ENCODE measurements at places on chromosomes 1 and 21.

DNA sequence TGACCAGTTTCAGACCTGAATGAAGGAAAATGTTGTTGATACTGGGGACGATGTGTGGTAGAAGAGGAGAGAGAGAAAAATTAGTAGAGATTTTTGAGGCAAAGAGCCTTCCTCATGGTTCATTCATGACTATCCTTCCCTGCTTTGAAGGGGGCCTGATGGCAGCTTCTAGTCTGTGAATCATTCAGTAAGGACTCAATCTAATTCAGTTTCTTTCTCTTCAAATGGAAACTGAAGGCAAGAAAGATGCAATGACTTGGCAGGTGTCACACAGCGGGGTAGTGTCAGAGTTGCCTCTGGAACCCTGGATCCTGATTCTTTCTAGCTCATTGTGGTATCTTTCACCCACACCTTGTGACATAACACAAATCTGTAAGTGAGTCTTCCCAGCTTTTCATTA, 14.9 kb upstream of the CD5L start:
- DNase-seq: no peak

- no peak for DNase-seq
Observed at GRCh38 chr1:18108299-18109057, 880 bp downstream of the IGSF21 start.

GRCh38 chr21:41321211-41321907, 4.8 kb downstream of the FAM3B start:
- DNase-seq: no peak

DNA sequence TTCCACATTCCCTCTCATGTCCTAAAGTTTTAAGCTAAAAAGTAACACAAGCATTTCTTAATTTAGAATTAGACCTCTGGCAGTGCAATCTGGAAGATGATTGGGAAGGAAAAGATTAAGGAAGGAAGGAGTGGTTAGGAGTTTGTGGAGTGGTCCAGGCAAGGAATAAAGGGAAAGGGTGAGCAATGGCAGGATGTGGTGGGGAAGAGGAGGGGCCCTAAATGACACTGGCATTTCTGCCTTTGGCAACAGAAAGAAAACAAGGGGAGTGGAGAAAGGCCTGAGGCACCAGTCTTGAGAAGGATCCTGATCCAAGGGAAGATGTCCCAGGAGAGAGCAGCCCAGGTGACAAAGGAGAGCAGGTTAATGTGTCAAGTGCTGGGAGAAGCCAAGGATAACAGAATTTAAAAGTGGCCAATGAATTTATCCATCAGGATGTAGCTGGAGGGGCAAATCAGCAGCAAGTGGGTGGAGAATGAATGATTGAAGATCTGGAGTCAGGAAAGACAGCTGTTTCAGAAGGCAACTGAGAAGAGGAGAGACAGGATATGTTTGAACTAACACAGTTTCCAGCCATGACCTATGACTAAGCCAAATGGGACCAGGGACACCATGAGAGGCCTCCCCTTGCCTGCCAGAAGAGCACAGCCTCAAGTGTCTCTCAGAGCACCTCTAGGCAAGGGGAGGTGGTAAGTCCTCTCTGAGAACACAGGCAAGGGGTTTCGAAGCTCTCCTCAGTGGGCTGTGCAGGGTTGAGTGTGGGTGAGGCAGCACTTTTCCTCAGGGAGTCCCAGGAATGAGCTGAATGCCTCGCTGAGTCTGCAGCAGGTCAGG, 20.9 kb upstream of the LY9 start:
- no peak for DNase-seq

DNA sequence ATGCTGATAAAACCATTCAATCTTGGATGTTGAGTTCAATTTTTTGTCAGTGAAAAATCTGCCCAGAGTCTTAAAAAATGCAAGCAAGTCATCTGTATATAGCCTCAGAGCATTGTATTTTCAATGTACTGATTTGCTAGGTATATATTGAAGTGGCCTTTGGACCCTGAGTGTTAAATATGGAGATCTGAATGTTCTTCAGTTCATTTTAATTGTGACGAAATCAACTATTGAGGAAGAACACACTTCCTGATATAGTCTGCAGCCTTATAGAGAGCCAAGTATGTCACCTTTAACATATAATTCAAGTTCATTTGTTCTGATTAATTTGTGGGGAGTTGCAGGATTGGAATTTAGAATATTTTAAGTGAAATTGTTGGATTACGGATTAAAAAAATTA, 128.1 kb downstream of the ST6GALNAC3 start:
- DNase-seq: no peak

DNA sequence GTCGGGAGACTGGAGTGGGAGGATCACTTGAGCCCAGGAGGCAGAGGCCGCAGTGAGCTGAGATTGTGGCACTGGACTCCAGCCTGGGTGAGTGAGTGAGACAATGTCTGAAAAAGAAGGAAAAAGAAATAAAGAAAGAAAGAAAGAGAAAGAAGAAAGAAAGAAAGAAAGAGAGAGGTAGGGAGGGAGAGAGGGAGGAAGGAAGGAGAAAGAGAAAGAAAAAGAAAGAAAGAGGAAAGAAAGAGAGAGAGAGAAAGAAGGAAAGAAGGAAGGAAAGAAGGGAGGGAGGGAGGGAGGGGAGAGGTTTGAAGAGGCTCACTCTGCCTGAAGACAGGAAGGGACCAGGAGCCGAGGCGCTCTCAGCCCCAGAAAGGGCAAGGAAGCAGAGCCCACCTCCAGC, 4.8 kb upstream of the TCP10L start:
- DNase-seq: no peak

DNA sequence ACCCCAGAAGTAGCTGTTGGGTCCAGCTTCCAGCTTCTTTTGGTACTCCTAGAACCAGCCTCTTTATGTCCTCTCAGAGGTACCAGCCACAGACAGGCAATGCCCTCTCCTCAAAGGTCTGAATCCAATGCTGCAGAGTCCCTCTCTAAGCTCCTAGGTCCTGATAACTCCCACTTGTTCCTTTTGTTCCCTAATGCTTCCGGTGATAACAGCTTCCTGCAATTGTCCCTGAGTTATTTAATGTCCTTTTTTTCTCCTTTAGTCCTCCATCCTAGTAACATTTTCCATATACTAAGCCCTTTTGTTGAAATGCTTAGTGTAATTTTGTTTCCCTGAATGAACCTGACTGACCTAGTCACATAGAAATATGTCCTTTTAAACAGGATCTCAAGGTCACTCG, 201.7 kb upstream of the BEND5 start:
- no peak for DNase-seq

Data from NB4 (cell line).